ENCODE measurements at places on chromosomes 4 and X. TPM values are rescaled to one million over a fixed set of nuclear protein-coding genes. Genes with fewer than 3 reads are reported as not detected.
A peak's percentile ranks its signal among the peaks of the same experiment; 100 is the strongest.

DNA sequence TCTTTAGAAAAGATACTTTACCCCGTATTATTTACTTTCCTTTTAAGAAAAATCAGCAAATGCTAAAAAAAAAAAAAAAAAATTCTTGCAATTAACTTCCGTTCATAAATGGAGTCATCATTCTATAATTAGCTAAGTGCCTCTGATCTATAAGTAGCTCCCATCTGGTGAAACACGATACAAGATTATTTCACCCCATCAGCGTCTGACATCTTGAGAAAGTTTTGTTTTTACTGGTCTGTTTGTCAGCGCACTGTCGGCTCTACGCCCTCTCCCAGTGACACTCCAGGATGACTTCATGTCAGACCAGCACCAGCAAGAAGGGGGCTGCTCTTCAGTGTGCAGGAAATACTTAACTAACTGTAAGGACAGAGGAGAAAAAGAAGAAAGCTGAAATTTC lies 108.3 kb downstream of the AFAP1 start:
- no peak for DNase-seq

DNA sequence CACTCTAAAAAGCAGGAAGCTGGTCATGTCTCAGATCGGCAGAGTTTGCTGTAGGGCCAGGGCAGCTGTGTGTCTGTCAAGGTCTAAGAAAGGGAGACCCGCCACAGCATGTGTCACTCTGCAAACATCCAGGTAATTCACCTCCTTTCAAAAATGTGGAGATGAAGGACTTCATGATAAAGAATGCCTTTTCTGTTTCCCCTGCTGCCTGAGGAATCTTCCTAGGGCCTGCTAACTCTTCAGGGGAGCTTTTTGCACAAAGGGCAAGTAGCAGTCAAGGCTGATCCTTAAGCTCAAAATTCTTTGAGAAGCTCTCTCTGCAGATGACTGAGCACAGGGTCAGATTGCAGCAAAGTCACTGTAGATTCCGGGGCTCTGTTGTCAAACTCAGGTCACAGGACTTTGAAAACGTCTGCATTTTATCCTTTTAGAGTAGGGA lies 21.1 kb downstream of the RASL11B start:
- DNase-seq, result no peak

The FAM133A gene
- 1.3 TPM for total RNA-seq

GRCh38 chrX:131812847-131813825 lies 210.0 kb upstream of the STK26 start:
- DNase-seq, result peak; percentile 89

The KLB gene
- total RNA-seq, result not detected

GRCh38 chr4:110748071-110748470 lies 125.2 kb upstream of the PITX2 start:
- no peak for DNase-seq

- DNase-seq, result no peak
Measured at GRCh38 chr4:100716416-100716815, 198.6 kb upstream of the EMCN start.

The H2BW2 gene
- total RNA-seq, result not detected

Data from H4 (cell line).